Myometrial cell (primary cell): ENCODE measurements at places on chromosomes 4 and X. TPM values are rescaled to one million over a fixed set of nuclear protein-coding genes. Genes with fewer than 3 reads are reported as not detected.

Gene CLTRN
- total RNA-seq = 0.18 and 0.58 TPM in 2 replicates

Gene FGD1
- 11.2 and 12.9 TPM in 2 replicates for total RNA-seq

Gene KLKB1
- not detected in 2 replicates for total RNA-seq

Gene WNK3
- total RNA-seq = 0.18 TPM in 1 of 2 replicates, not detected in the other

Gene HGFAC
- total RNA-seq = not detected in 2 replicates

Gene TRIML2
- total RNA-seq = not detected in 2 replicates

Gene MAGEC1
- not detected in 2 replicates for total RNA-seq

Gene IGSF1
- total RNA-seq = not detected in 2 replicates

Gene ASB12
- total RNA-seq = not detected in 2 replicates

Gene RPL39
- 5,842 and 7,254 TPM in 2 replicates for total RNA-seq

Gene TMEM144
- 2.0 and 3.2 TPM in 2 replicates for total RNA-seq

Gene PGRMC1
- 167 and 172 TPM in 2 replicates for total RNA-seq
